ENCODE measurements at places on chromosomes 1 and 21.

GRCh38 chr1:155071701-155072100, 6.9 kb upstream of the EFNA3 start:
- no peak for DNase-seq

GRCh38 chr1:204084247-204084772, 11.4 kb downstream of the SOX13 start:
- DNase-seq, result no peak

DNA sequence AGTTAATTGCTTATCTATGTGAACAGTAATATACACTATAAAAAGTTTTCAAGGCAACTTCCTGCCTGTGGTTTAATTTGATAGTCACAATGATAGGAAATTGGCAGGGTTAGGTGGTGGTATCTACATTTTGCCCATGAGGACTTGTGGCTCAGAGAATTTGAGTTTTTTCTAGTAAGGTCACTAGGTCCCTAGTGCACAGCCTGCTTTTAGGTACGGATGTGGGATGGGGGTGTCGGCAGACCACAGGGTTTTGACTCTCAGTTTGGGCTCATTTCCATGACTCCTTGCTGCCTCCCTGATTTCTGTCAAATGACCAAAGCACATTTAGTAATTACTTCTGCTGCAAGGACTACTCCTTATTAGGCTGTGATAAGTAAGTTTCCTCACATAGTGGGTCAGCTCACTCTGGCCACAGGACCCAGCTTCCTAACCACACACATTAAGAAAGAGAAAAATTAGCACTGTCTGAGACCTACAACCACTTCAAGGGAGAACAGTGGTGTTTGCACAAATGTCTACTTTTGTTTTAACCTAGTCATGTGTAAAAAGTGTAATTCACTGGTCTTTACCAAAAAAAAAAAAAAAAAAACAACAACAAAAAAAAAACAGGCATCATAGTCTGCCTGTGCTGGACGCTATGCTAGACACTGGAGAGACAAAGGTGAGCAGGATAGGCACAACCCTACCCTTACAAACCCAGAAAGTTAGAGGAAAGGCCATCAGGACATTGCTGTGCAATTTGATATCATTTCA, 43.7 kb downstream of the MRPL39 start:
- DNase-seq, result peak; percentile 24

GRCh38 chr1:213419401-213420030, 368.5 kb downstream of the RPS6KC1 start:
- DNase-seq, result no peak

DNA sequence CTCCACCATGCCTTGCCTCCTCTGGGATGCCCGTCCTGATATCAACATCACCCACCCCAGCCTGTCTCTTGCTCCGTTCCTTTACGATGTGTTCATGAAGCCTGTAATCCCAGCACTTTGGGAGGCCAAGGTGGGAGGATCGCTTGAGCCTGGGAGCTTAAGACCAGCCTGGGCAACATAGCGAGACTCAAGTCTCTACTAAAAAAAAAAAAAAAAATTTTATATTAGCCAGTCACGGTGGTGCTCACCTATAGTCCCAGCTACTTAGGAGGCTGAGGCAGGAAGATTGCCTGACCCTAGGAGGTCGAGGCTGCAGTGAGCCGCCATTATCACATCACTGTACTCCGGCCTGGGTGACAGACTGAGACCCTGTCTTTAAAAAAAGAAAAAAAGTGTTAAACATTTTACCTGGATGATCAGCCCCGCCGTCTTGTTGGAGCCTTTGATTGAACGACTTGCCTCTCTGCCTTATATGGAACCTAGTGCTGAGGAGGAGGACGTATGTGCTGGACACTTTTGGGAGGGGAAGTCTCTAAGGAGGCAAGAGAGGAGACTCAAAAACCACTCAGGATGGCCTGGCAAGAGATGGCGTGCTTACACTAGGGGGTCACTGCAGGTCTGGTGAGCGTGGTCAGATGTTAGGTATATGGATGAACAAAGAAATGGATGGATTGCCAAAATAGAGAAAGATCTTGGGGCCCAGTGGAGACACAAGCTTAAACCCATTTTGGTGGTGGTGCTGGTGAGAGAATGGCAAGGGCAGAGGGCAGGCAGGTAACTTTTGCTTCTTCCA, 80.5 kb upstream of the IFFO2 start:
- DNase-seq, result no peak

GRCh38 chr1:2480986-2481364, 4.9 kb downstream of the PLCH2 start:
- DNase-seq, result no peak

DNA sequence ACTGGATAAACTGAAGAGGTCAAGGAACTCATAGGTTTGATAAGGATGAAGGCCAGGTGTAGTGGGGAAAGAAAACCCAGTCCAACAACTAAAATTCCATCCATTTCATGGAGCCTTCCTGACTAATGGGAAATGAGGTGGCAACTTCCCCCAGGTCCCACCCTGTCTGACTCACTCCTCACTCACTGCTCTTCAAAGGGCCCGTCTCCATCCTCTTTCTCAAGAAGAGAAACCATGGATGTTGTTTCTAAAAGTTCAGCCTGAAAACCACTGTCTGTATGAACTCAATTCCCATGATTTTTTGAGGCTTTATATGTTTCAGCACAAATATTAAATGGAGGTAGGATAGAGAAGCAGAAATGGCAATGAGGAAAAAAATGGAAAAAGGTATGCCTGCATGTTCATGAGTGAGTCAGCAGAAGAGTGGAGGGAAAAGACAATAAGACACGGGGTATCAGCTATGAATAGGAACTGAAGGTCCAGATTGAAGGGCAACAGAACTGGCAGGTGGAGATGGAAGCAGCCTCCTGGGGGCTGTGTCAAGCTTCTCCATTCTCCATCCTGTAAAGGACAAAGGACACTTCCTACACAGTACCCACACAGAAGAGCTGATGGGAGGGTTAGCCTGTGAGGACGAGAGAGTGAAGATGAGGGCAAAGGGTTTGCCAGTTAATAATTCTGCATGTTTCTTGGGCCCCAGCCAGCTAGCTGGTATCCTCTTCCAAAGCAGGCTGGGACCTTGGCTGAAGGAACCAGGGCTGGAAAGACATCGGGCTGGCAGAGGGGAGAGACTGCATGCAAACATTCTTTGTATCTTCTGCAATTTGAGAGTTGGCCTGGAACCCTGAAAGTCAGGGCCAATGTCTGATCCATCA, 5.5 kb upstream of the ELOVL1 start:
- no peak for DNase-seq

GRCh38 chr1:10402729-10403274, 3.9 kb downstream of the PGD start:
- DNase-seq, result no peak

DNA sequence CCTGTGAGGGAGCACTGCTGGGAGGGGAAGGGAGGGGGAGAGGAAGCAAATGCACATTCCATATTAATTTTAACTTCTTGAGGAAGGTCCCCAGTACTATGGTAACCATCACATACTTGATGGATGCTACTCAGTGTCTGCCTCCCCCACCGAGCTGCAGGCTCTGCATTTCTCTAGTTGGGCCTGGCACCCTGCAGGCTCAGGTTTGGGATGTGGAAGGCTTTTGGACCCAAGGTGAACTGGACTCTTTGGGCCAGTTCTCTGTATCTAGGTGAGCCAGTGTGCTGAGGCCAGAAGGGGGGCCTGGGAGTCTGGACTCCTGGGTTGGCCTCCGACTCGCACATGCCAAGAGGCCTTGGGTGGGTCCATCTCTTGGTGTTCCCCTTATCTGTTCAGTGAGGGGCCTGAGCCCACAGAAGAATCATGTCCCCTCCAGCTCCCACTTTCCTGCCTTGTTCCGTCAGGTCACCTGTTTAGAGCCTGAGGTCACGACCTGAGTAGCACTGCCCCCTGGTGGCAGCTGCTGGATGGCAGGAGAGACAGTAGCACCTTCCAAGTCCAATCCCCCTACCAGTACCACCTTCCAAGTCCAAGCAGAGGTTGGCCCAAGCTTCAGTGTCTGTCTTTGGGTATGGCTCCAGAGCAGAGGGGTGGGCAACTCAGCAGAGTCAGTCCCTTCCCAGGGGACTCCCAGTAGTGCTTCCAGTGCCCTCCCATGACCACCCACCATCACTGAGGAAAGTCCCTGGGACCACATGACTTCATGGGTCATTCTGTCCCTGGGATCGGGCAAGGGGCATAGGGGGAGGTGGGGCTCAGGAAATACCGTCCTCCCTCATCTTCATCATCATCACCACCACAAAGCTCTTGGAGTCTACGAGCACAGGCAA, 241.8 kb downstream of the TRABD2B start:
- no peak for DNase-seq

GRCh38 chr1:196609370-196609737, 1.1 kb upstream of the KCNT2 start:
- DNase-seq, result no peak

- no peak for DNase-seq
Observed at GRCh38 chr21:35587841-35588380, 472.4 kb downstream of the SETD4 start.

DNA sequence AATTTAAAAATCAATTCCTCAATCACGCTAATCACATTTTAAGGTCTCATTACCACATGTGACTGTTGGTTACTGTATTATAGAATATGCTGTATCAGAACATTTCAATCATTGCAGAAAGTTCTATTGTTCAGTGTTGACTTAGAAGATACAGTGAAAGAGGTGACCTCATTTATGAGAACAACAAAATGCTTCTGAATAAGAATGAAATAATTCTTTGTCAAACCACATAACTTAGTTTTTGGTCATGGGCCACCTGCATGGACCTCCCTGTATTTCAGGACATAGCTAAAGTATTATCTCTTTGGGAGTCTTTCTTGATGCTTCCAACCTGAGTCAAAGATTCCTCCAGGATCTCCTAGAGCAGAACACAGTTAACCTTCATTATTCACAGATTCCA, 22.3 kb downstream of the MFSD2A start:
- no peak for DNase-seq

- no peak for DNase-seq
Observed at GRCh38 chr1:216246577-216247203, 176.6 kb downstream of the USH2A start.

- DNase-seq, result no peak
Observed at GRCh38 chr1:1929639-1930545, 10.8 kb upstream of the TMEM52 start.

DNA sequence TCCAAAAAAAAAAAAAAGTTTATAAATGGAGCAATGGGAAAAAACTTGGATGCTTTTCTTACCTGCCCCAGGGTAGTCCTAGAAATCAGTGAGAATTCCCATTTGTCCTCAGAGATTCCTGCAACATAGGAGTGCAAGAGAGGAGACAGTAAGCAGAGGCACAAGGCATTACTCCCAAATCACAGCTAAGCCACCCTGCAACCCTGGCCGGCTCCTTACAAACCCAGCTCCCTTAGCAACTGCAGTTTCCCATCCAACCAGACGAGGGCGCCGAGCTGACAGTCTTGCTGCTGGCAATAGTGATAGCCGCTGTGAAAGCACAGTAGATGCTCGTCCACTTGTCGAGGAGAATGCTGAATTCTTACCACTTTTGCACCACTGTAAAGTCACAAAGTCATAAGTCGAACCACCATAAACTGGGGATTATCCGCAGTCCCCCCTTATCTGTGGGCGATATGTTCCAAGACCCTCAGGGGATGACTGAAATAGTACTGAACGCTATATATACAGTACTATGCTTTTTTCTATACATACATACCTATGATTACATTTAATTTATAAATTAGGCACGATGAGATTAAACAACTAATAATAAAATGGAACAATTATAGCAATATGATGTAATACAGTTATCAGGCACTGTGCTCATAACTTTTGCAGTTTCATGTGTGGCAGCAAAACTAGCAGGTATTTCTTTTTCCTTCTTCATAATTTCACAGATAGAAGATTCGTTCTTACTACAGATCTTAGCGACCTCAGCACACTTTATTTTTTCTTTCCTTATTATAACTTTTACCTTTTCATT, 6.0 kb upstream of the PITHD1 start:
- peak; percentile 61 for DNase-seq

- no peak for DNase-seq
Observed at GRCh38 chr21:45329261-45330074, 41.8 kb upstream of the POFUT2 start.

GRCh38 chr21:26091480-26092018, 79.0 kb downstream of the APP start:
- DNase-seq, result no peak

- no peak for DNase-seq
Observed at GRCh38 chr1:54528613-54529012, 19.4 kb upstream of the ACOT11 start.

All from T-helper 22 cell (primary cell).